Hypothalamus (tissue), 51 donors: ENCODE measurements at places on chromosomes 1 and 21.

DNA sequence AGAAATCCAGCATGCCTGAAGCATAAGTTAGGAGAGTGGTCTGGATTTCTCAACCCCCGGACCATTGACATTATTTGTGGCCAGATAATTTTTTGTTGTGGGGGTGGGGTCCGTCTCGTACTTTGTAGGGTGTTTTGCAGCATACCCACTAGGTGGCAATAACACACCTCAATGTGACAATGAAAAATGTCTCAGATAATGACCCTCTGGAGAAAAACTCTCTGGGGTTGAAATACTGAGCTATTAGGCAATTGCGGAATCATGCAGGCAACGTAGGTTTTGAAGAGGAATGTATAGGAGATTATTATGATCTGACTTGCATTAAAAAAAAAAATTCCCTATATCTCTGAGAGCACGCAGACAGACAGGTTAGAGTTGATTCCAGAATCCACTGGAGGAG, 25.3 kb upstream of the RRP15 start:
- DNase-seq: no peak

- DNase-seq: no peak
Observed at GRCh38 chr1:153903841-153904455, 18.8 kb downstream of the GATAD2B start.

DNA sequence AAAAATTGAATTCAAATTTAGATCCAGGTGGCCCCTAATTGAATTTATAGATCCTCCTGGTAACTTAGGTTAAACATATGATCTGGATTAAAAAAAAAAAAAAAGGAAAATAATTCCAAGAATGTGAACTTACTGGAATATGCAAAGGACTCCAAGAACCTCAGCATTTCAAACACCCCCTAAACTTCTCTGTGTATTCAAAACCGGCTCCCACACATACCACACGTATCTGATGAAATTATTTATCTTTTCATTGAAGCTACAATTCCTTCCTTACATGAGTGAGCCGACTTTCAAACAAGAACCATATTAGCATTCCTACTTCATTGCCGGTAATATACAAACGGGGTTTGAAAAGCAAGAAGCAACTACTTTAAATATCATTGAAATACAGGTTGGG, 61.4 kb upstream of the FMN2 start:
- DNase-seq: no peak

DNA sequence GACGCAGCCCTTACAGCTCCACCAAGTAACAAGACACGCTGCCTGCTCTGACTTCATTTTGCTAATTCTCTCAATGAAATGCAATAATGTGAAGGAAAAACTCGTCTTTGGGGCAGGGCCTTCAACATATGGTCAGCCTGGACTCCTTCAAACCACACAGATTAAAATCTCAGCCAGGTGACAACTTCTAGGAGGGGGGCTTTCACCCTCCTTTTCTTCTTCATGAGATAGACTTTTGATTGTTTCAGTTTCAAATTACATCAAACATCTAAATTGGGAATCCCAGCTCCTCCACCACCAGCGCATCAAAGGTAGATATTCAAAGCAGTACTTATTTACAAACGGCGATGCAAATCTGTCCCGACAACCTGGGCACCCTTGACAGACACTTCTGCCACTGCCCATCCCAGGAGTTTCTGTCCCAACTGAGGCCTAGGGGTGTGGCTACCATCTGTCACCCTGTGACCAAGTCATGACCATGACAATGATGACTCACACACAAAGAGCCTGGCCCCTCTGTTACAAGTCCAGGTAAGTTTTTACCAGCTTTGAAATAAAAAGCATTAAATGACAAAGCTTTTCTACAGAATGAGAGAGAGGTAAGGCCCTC, 29.7 kb downstream of the SSBP3 start:
- no peak for DNase-seq

- no peak for DNase-seq
Observed at GRCh38 chr1:159152031-159152430, 19.4 kb upstream of the CADM3 start.

GRCh38 chr1:220711056-220711809, 21.1 kb downstream of the C1orf115 start:
- DNase-seq: no peak

GRCh38 chr21:25133939-25134338, 473.3 kb downstream of the MRPL39 start:
- DNase-seq: no peak

GRCh38 chr1:54054438-54054749, 986 bp downstream of the TCEANC2 start:
- no peak for DNase-seq

- DNase-seq: no peak
Observed at GRCh38 chr1:234698686-234699085, 88.7 kb upstream of the IRF2BP2 start.

DNA sequence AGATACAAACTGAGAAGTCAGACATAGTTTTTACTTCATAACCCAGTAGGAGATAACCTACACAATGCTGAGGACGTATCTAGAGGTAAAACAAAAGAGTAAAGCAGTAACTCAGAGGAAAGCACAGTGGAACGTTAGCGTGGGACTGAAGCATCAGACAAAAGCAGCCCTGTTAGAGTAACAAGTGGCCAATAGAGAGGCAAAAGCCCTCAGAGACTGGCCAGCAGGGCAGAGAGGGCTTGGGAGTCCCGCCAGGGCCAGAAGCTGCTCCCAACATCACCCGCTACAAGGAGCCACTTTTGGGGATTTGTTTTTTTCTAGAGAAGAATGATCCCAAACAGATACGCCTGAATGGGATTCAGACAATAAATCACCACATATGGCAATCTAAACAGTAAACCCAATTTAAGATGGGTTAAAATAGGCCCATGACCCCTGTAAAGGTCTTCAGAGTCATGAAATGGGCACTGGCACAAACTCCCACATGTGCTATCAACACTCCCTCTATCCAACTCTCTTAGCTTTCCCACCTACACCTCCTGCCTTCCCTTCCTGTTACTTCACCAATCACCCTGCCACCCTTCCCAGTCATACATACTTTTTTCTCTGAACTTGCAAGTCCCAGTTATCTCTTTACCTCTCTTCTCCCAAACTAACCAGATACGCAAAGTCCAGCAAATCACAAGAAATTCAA, 17.2 kb downstream of the TADA1 start:
- DNase-seq: peak; percentile 60

GRCh38 chr1:25641931-25642573, 25.5 kb downstream of the MAN1C1 start:
- DNase-seq: no peak

DNA sequence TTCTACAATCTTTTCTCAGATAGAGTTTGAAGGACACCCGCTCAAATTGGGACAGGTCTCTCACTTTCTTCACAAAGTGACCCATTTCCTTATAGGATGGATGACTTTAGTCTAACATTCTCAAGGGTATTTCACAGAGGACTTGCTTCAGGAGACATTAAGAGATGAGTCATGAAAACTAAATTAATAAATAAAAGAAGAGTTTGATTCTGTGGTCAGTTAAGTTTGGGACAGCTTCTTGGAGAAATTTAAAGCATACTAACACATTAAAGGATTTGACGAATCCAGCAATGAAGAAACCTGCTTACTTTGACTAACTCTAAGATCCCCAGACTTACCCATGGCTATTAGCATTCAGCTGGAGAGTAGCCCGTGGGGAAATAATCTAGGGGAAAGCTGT, 95.6 kb upstream of the RAB3GAP2 start:
- no peak for DNase-seq

- DNase-seq: peak; percentile 49
Observed at GRCh38 chr21:25640202-25640942, 1.3 kb downstream of the JAM2 start.

DNA sequence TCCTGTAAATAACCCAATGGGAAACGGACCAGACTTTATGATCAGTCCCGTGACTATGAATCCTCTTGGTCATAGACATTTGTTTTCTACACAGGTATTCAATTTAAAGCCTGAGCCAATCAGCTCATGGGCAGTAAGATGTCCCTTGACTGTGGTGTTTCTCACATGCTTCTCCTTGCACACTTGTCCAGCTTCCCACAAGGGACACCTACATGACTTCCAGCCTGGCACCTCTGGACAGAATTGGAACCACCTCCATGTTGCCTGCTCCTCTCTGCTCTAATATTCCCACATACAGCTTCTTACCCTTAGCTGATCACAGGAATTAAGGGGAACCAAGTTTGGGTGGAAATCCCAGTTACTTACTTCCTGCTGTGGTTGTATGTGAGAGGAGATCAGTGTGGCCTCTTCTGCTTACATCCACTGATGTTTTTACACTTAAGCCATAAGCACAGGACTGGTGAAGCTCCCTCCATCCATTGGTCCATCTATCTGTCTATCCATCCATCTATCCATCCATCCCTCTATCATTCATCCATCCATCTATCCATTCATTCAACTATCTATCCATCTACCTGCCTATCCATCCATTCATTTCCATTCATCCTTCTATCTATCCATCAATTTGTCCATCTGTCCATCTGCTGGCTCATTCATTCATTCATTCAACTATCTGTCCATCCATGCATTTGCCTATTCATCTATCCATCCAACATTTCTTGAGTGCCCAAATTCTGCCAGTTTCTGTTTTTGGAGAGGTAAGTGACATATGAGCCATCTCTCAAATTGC, 16.4 kb downstream of the RUNX1 start:
- no peak for DNase-seq

GRCh38 chr1:96565546-96565945, 156.0 kb upstream of the PTBP2 start:
- no peak for DNase-seq

DNA sequence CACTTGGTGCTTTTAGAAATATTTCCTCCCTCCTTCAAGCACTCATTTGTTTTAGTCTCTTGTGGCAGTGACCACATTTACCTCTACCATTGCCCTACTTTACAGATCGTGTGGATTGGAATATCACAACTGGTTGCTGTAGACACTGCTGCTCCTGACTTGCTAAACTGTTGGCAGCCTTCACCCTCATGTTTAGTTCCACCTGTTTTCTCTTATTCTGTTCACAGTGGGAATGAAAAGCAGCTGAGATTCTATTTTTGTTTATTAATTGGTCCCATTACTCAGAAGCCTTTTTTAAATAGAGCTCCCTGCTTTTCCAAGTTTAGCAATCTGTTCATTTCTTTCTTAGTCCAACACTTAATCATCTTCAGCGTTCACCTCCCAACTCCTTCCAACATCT, 308.9 kb downstream of the RWDD3 start:
- DNase-seq: no peak

DNA sequence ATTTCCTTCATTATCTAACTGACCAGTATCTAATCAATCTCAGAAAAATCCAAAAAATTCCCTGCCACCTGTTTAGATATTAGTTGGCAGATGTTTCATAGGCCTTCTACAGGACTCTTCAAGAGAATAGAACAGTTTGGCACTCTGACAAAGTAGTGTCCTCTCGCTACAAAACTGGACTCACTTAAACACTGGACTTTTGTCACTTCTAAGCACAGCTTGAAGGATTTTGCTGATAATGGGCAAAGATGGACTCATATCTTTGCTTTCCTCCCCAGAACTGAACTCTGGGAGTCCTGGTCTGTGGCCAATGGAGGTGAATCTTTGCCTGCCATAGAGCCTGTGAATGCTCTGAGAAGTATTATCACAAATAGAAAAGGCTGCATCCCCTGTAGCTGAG, 58.2 kb upstream of the ZNF326 start:
- DNase-seq: no peak

DNA sequence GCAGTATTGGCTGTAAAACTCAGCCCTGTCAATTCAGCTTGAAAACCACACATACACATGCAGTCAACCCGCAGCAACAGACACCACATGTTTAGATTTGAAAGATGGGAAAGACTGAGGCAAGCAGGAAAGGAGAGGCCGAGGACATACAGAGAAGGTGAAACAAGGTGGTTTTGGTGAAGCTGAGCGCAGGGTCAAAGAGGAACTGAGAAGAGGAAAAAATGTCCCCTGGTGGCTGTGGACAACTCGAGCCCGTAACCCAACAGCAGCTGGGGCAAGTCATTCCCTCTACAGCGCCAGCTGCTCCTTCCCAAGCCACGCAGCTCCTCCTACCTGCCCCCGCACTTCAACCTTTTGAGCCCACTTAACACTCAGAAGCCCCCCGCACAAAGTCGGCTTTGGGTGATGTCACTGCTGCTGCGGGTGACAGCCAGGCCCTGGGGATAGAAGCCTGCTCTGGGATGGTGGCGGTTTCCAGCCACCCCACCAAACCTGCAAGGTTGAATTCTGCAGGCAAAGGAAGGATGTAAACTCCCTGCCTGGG, 63.0 kb downstream of the KCNN3 start:
- no peak for DNase-seq

- no peak for DNase-seq
Observed at GRCh38 chr1:234324821-234325220, 48.4 kb upstream of the COA6 start.

DNA sequence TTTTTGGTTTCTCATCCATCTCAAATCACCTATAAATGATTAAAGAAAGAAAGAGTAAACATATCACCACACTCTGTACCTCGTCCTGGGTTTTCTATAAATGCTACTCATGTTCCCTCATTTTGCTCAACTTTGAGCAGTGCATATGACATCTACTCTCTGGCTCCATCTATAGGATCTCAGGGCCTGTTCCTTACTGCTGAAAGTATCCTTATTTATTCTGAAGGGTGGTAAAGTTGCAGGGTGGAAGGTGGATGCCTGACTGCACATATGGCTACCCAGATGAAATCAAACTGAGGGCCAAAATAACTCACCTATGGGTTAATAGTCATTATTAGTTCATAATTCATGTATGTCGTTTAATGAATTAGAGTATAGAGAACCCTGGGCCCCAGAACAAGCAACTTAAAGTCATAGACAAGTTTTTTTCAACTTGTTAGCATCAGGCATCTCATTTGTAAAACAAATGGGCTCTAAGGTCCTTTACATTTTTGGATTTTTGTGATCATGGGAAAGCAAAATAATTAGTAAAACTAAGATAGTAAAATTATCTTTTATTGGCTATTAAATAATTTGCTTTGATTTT, 46.5 kb downstream of the NCF2 start:
- no peak for DNase-seq

DNA sequence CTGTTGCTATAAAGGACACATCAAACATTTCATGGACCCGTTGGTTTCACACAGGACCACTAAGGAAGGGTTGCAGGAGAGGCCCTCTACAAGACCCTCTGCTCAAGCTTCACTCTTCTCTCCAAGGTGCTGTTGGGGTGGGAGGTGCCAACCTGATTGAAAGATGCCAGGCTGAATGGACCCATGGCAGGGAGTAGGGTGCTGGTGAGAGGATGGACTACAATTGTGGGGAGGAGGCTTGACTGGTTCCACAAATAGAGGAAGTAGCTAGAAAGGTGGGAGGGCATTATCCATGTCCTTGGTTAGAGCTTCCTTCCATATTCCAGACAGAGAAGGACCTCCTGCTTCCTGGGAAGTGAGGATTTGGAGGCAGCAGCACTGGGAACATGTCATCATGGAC, 167.6 kb upstream of the HMGB4 start:
- DNase-seq: no peak

- DNase-seq: no peak
Observed at GRCh38 chr1:192793983-192794767, 14.7 kb upstream of the RGS2 start.

DNA sequence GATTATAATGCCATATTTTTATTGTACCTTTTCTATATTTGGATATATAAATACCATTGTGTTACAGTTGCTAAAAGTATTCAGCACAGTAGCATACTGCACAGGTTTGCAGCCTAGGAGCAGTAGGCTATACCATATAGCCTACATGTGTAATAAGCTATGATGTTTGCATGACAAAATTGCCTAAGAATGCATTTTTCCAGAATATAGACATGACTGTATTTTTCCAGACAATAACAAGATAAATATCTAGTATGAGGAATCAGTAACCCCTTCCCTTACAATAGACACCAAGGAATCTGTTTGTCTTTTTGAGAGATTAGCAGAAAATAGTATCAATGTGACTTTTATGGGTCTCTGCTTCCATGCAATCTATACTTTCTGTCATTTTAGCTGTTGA, 228.6 kb downstream of the GRIK1 start:
- DNase-seq: no peak
